Activated CD8-positive, alpha-beta memory T cell treated with anti-CD3 and anti-CD28 coated beads for 1 hour (primary cell): ENCODE measurements at places on chromosomes 5 and 9.

DNA sequence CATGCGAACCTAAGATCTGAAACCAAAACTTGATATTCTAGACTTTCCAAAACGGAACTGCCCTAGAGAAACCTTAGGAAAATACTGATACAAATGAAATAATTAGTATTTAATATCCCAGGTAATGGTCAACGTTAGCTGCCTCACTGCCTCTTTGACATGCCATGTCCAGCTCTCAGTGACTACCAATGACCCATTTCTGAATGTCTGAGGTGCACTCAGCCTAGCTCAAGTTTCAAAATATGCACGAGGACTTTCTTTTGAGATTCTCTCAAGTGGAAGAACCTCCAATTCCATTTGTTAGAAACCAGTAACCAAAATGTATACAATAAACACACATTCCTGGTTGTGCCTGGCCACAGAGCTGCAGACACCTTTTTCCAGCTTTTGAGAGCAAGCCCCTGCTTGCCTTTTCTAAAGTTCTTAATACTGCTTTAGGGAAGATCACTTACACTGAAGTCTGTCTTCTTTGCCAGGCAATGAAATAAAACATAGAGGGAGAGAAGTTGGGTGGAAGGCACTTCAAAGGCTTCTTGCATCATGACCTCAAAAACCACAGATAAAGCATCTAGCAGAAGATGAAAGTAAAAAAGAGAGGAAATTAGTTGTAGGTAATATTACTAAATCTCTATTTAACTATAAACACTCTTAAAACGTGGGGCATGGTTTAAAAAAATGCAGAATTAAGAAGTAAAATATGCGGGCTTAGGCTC lies 87.9 kb downstream of the MRPS27 start:
- DNase-seq: no peak

DNA sequence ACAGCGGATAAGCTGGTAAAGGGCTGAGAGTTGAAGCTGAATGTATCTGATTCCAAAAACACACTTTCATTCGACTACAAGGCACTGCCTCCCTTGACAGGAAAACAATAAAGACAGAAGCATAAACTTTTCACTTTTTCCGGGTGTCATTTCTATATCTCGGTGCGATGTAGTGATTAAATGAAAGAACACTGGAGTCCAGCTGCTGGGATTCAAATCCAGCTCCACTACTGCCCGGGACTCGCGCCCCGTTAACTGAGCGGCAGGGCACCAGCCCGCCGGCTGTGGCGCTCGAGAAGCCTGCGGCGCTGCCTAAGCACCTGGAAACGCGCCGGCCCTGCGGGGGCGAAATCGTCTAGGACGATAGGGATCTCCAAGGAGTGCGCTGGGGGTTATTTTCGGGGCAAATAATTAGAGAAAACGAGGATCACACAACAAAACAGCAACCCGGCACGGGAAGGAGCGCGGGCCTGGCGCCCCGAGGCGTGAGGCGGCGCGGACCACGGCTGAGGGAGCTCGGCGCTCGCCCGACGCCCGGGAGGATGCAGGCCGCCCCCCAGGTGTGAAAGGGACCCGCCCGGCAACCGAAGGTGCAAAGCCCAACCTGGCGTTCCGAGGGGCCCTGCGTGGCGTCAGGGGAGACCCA lies 837 bp downstream of the UIMC1 start:
- peak; percentile 45 for DNase-seq

- DNase-seq: no peak
Observed at GRCh38 chr5:465591-466403, 22.8 kb downstream of the EXOC3 start.

DNA sequence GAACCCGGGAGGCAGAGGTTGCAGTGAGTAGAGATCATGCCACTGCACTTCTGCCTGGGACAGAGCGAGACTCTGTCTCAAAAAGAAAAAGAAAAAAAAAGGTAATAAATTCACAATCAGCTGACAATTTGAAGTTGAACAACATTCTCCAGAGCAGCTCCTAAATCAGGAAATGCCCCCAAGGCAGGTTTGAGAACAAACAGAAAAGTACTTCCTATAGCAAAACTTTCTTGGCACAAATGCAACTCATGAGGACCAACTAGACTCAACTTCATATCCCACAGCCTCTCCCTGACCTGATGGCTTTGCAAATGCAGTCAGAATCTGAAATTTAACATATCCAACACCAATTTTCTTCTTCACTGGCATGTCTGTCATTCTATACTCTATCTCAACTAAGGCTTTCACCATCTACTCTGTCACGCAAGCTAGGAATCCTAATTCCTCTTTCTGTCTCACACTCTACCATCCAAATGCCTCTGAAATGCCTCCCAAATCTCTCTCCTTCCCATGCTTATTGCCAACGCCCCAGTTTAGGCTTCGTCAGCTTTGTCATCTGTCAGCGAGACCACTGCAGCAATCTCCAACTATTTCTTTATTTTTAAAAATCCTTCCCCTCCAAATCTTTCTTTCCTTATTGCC lies 113.3 kb downstream of the MAPKAP1 start:
- DNase-seq: no peak

- no peak for DNase-seq
Observed at GRCh38 chr9:75941066-75941465, 50.6 kb downstream of the PCSK5 start.

- no peak for DNase-seq
Observed at GRCh38 chr5:151259931-151260330, 6.9 kb downstream of the GM2A start.

DNA sequence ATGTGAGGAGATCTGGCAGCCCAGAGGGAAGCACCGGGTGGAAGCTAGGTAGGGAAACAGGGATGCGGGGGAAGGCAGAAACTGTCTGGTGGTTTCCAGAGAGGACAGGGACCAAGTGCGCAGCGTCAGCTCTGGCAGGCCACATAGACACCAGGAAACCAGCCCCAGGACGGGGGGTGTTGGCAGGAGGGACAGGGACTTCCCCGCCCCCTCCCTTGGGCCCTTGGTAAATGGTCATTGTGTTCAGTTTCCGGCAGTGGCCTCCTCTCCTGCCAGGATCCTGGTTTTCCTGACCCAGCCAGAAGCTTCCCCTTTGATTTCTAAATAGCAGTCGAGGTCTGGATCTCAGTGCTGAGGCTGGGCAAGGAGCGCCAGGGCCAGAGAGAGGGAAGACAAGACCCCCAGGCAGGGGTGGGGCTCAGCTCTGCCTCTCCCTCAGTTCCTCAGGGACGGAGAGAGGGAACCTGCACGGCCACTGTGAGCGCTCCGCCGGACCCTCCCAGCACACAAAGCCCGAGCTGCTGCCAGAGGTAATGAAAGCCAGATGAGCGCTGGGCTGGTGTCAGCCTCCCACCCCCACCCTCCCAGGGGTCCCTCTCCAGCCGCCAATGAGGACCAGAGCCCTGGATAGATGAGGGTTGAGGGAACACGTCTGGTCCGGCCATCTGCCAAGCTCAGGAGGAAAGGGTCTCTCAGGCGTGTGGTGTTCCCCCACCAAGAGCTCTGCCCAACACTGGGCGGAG lies 1.8 kb downstream of the RALGDS start:
- no peak for DNase-seq

- DNase-seq: no peak
Observed at GRCh38 chr9:2134391-2134790, 119.2 kb downstream of the SMARCA2 start.

DNA sequence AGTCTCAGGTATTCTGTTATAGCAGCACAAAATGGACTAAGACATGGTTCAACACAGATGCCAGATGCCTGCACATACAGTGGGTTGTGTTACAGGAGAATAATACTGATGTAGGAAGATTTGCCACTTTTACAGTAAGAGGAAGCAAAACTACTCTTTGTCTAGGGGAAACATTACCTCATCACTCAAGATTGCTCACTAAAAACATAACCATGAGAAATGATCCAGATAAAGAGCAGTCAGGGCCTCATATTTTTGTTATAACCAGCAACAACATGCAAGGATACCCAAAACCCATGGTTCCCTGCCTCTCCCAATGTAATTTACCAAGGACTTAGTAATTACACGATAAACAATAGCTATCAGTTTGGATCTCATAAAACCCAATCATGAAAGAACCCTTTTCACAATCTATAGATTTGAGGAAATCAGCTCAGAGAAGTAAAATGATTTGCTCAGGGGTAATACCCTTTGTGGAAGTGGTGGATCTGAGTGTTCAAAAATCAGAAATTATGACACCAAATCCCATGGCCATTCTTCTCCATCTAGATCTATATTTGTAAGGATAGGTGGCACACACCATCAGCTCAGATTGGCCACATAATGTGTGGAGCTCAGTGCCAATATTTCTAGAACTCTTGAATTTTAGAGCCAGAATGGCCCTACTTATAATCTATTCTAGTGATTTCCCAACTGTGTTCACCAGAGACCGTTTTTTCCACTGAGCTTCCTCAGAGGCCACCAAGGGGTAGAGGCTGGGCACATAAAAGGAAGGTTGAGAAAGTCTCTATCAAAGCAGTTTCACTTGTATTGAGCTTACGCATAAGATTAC lies 27.8 kb downstream of the DPYSL3 start:
- DNase-seq: no peak

GRCh38 chr5:80034962-80035821 lies at the start of gene THBS4:
Gene THBS4, plus strand, starts transcription at chr5:80035348. Its CDS starts 190 bp downstream, at chr5:80035538.
- no peak for DNase-seq

DNA sequence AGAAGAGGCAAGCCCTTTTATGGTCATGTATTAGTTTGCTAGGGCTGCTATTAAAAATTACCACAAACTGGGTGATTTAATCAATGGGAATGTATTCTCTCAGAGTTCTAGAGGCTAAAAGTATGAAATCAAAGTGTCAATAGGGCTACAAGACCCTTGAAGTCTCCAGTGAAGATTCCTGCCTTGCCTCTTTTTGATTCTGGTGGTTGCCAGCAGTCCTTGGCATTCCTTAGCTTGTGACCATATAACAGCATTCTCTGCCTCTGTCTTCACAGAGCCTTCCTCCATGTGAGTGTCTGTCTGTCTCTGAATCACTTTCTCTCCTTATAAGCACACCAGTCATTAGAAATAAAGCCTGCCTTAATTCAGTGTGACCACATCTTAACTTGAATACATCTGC lies 282.7 kb downstream of the KCNN2 start:
- no peak for DNase-seq
